ENCODE measurements at places on chromosomes 2 and 18. TPM values are rescaled to one million over a fixed set of nuclear protein-coding genes. Genes with fewer than 3 reads are reported as not detected.

The MYL1 gene
- not detected for total RNA-seq

The TPO gene
- total RNA-seq: not detected

The OSBPL6 gene
- total RNA-seq: 9.2 TPM

The LRRTM4 gene
- 5.7 TPM for total RNA-seq

The LRATD1 gene
- 1.3 TPM for total RNA-seq

DNA sequence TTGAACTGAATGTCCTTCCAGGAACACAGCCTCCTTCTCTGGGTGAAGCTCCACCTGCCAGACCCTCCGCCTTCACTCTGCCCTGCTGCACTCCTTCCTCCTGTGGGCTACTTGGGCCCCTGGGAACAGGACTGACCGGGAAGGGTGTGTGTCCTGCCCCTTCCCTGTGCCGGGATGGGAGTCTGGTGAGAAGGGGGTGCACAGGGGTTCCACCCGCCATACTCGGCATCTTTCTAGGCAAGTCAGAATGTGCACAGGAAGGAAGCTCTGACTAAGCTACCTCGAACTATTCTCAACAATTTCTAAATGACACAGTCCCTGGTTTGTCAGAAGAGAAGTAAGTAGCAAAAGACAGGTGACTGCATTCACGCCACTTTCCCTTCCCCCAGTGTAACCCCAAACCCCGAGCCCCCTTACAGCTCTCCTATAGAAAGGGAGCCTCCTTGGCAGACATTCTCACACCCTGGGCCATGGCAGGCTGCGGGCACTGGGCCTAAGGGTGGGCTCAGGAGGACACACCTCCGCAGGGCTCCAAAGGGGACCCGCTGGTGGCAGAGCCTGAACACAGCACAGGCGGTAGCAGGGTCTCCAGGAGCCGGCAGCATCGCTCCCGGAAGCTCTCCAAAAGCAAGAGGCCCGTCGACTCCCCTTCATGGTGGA, 184.1 kb downstream of the HDAC4 start:
- no peak for DNase-seq

DNA sequence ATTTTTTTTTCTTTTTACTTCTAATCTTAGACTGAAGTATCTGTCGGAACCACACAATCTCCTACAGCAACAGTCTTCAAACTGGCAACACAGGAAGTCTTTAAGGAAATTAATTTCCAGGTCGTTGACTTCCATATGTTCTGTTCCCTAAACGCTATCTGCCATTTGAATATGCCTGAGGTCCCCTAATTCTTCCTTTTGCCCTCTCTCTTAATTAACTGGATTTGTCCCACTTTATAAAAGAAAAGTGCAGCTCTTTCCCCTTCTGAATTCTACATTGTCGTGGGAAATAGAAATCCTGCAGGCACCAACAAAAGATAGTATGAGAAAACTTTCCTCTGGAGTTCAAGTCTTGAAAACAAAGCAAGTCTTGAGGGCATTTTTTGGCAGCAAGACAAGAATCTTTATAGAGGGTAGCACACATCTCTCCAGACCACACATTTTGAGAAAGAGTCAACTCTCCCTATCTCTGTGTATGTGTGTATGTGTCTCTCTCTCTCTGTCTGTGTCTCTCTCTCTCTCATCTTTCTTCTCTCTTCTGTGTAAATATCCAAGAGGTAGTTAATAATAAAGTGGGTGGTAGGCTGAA, 879.8 kb downstream of the SOCS6 start:
- no peak for DNase-seq

DNA sequence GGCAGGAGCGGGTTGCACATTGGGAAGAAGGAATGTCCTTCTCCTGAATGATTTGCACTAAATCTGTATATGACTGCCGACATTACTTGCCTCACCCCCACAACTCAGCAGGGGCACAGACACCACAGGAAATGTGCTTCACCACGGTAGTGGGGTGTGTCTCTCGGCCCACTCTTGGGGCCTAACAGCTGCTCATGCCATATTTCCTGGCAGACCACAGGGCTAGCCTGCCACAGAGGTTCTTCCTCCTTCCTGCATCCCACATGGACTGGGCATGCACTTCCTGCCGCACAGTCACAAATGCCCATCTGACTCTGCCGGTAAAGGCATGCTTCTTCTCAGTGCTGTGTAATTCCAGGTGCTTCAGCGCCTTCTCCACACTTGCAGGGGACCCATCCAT, 10.3 kb upstream of the PAPOLG start:
- no peak for DNase-seq

GRCh38 chr2:130823886-130824491, 12.7 kb upstream of the ARHGEF4 start:
- no peak for DNase-seq

DNA sequence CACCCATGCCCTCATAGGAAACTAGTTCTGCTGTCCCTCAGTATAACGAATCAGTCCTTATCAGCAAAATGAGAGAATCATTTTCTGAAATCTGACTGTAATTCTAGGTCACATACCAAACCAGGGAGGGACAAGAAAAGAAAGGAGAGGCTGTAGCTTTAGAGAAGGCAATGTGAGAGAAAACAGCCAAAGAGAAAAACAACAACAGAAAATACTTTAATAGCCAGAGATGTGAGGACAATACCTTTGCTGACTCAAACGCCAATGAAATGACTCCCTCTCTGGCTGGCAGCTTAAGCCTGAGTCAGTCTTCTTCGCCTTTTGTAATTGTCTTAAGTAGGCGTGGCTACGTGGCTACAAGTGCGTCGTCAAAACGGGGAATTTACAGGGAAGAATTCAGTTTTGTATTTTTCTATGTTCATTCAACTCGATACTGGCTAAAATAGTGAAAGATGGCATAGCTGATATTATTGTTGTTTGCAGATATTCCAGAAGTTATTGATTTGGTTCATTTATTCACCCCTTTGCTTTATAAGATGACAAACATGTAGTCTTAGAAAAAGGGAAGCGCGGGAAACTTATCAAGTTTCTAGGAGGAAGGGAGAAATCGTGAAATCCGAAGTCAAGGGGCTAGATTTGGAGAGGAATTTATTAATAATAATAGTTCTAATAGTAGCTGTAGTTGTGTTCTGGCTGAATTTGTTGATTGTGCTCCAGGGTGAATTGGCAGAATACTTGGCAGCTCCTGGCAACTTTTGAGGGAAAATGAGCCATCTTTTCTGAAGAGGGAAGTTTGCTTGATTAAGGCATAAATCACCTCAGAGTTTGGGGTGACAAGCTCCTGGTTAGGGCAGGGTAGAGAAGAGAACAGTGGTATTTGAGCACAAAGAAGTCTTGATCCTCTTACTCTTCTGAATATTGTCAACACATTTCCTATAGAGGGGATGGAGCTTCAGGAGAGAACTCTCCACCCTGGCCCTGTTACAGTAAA, at the start of gene IL1A:
Gene IL1A, minus strand, starts transcription at position 295 of the 991 bp plus-strand sequence. CDS start 723 bp downstream, outside the sequence.
- peak; percentile 56 for DNase-seq

- no peak for DNase-seq
These were observed 28.6 kb upstream of the SLC35F5 start for GRCh38 chr2:113784823-113785744.

- peak; percentile 15 for DNase-seq
These were observed 314.7 kb downstream of the TXNL1 start for GRCh38 chr18:56323673-56324072.

DNA sequence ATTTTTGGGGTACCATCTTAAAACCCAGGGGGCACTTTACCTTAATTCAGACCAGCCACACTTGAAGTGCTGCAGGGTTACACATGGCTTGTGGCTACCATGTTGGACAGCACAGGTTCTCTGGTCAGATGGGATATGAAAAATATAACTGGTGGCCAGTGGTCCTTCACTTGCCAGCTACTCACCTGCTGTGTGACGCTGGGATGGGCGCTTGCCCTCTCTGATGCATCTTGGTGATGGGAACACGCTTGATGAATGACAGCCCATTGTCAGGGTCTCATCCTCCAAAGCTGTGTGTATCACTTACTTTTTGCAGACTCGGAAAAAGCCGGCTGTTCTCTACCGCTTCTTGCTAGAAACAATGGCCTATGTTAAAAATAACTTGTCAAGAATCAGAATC, 22.5 kb downstream of the HJURP start:
- DNase-seq: no peak

GRCh38 chr2:33370636-33371265, 105.7 kb upstream of the RASGRP3 start:
- no peak for DNase-seq

DNA sequence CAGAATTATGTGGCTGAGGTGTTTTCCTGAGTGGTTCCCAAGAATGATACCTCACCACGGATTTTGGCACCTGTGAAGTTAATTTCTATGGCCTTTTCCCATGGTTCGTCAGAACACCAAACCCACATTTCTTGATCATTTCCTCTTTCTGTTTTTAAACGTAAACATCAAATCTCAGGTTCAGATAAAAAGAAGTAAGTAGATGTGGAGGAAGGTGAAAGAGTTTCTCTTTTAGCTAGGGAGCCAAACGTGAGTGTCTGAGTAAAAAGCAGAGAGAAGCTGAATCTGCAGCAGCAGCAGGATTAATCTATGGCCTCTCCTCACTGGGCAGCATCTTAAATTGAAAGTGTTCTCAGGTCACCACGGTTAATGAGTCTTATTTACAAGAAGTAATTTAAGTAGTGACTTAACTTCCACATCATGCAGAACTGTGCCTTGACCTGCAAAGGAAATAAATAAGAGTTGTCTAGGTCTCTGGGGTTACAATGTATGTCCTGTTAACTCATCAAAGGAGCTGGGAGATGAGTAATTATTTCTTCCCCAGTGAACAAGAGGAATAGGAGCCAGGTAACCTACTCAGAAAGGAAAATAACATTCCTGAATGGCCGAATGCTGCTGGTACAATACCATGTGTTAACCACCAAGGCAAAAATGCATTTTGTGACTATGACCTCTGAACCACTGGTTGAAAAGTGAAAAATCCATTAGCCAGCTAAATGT, 139.6 kb upstream of the NETO1 start:
- no peak for DNase-seq

GRCh38 chr2:20111311-20112131, 60.1 kb upstream of the LAPTM4A start:
- no peak for DNase-seq

DNA sequence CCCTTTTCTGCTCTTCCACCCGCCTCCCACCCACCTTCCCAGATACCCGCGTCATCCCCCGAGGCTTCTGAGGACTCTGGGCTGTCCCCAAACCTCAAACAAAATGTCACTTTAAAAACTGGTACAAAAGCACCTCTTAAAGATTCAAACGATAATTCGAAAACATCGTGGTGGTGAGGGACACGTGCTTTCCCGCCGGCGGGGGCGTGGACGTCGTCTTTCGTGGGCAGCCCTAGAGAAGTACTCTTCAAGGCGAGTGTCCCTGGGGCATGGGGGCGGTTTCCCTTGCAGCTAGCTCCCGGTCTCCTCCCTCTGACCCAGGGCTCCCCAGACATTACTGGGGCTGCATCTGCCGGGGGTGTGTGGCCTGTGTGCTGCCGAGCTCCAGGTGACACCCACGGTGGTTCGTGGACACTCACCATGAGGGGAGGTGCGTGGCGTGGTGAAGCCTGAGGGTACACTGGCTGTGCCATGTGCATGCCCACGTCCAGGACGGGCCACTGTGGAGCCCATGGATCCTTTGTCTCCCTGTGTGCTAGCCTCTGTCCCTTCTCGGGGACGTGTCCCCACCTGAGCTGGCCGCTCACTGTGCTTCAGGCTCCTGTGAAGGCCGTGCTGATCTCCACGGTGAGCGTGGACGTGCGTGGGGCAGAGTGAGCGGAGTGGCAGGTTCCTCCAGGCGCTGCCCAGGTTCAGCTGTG, 117.8 kb downstream of the NFATC1 start:
- DNase-seq: peak; percentile 42

All from H7 (cell line).